ENCODE measurements at places on chromosomes 11 and 22.

DNA sequence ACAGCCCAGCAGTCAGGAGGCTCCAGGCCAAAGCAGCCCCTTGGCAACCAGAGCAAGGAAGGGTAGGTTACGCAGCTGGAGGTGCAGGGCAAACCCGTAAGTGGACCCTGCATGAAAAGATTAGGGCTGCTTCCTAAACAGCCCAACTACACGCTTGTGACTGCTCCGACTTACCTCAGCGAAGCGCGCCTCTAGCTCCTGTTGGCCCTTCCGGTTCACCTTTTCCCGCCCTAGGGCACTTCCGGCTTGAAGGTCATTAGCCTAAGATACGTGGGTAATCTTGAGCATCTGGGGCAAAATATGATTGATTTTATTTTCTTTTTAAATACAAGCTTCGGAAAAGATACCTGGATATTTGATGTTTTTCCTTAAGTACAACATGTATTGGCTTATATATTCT, at the start of gene CCDC73:
Gene CCDC73 (minus strand): TSS at position 224 of the 400 bp plus-strand sequence. CDS start 34,419 bp downstream, outside the sequence.
- DNase-seq: no peak

- no peak for DNase-seq
These were observed 57.9 kb upstream of the CRTAM start for GRCh38 chr11:122780296-122780949.

DNA sequence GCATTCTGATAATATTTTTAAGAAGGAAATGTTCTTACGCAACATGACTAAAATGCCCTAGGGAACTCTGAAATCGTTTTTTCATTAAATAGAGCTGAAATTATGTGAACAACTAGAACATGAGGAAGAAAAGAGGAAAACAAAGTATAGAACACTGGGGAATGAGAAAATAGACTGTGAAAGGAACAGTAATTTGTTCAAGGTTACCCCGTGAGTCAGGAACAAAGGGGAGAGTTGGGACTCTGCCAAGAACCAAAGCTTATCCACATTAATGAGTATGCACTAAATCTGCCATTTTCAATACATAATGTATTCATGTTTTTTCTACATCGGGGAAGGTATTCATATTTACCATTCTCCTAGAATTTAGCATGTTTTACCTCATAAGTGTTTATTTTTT, 961.8 kb upstream of the CCDC90B start:
- DNase-seq: no peak

DNA sequence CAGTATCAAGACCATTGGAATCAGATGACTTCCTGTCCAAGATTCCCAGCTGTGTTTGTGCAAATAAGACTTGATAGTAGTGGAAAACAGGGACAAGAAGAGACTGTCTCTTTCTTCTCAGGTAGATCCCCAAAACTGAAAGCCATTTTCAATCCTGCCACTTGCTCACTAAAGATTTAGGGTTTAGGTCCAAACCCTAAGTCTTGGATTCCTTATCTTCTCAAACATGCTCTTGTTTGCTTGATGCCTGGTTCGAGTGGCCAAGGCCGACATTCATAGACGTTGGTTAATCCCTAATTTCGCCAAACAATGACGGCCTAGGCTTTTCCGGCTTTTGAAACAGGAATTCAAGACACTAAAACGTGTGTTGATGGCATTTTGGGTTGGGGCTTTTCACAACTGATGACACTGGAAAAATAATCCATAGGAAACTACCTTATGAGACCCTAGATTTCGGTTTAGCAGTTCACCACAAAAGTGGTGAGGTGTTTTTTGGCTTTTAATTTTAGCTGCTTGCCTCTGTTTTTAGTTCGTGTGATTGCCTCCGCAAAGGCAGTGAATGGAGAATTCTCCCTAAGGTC, 1.0 kb upstream of the GTPBP1 start:
- DNase-seq: no peak

GRCh38 chr11:8773916-8774539, 91.4 kb downstream of the RPL27A start:
- no peak for DNase-seq

DNA sequence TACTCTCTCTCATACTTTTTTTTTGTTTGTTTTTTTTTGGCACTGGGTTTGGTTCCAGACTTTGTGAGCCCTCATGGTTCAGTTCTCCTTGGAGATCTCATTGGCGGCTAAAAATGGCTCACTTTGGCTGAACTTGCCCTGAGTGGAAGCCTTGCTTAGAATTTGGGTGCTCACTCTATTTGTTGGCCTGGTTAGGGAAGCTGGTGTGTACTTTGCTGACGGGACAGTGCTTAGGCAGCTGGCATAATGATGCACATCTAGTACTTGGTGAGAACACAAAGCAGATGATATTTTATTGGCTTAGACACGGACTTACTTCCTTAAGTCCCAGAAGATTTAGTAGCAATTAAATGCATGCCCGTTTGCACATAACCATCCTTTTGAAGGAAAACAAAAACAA, 66.5 kb upstream of the GRAMD1B start:
- no peak for DNase-seq

GRCh38 chr11:87358461-87358860, 320.7 kb downstream of the TMEM135 start:
- no peak for DNase-seq

Data from activated CD8-positive, alpha-beta memory T cell treated with anti-CD3 and anti-CD28 coated beads for 4 hours (primary cell).